Activated naive CD4-positive, alpha-beta T cell treated with anti-CD3 and anti-CD28 coated beads, Interleukin-2, amount 10 ng/mL, durations not matched to agents 5 hours and 36 hours (primary cell): ENCODE measurements at places on chromosomes 16 and 17. TPM values are rescaled to one million over a fixed set of nuclear protein-coding genes. Genes with fewer than 3 reads are reported as not detected.

The SPEM1 gene
- not detected for total RNA-seq

The MT1X gene
- total RNA-seq: 45.1 TPM

The ODF4 gene
- total RNA-seq: not detected

The MEOX1 gene
- total RNA-seq: 16.2 TPM

The TK1 gene
- total RNA-seq: 83.4 TPM

The TNFSF13 gene
- 7.4 TPM for total RNA-seq

The NOS2 gene
- total RNA-seq: not detected

The KRTAP2-2 gene
- not detected for total RNA-seq

The SLC38A10 gene
- 97.9 TPM for total RNA-seq

The NXPH3 gene
- total RNA-seq: not detected

The LRRC36 gene
- total RNA-seq: not detected

The PRSS33 gene
- not detected for total RNA-seq

The PRKCB gene
- 84.9 TPM for total RNA-seq

The SEZ6L2 gene
- not detected for total RNA-seq

The EPX gene
- total RNA-seq: not detected

The DOC2B gene
- total RNA-seq: not detected

The KRT31 gene
- not detected for total RNA-seq

The KRTAP9-4 gene
- total RNA-seq: not detected

The CORO6 gene
- 4.9 TPM for total RNA-seq

The GSDMA gene
- total RNA-seq: 0.29 TPM

The TMIGD1 gene
- not detected for total RNA-seq

The KRTAP4-5 gene
- total RNA-seq: not detected

The VAT1 gene
- 19.8 TPM for total RNA-seq

The SMTNL2 gene
- total RNA-seq: not detected

The ZFP3 gene
- total RNA-seq: 7.5 TPM

The PPL gene
- total RNA-seq: not detected

The ZNF597 gene
- total RNA-seq: 2.4 TPM

The RNFT1 gene
- 17.5 TPM for total RNA-seq

The TBX4 gene
- not detected for total RNA-seq

The ACSM2A gene
- total RNA-seq: not detected

The MGAT5B gene
- 0.72 TPM for total RNA-seq

The ZNF205 gene
- not detected for total RNA-seq

The BCO1 gene
- not detected for total RNA-seq

The KCNJ2 gene
- total RNA-seq: not detected

The GAS2L2 gene
- total RNA-seq: not detected

The SLC16A6 gene
- 4.3 TPM for total RNA-seq

The UQCRC2 gene
- total RNA-seq: 213 TPM

The KRT15 gene
- total RNA-seq: not detected

The ODAD4 gene
- 1.4 TPM for total RNA-seq

The PERCC1 gene
- 0.73 TPM for total RNA-seq

The CBX8 gene
- 7.0 TPM for total RNA-seq

The EPOP gene
- total RNA-seq: 8.9 TPM

The OTOP2 gene
- not detected for total RNA-seq
